ENCODE measurements at places on chromosomes 16 and 17. TPM values are rescaled to one million over a fixed set of nuclear protein-coding genes. Genes with fewer than 3 reads are reported as not detected.

The LGALS9C gene
- total RNA-seq = 15.7 TPM

The ZSCAN10 gene
- not detected for total RNA-seq

The CHST5 gene
- not detected for total RNA-seq

The HS3ST2 gene
- total RNA-seq = 0.12 TPM

The ANTKMT gene
- 24.1 TPM for total RNA-seq

The HBA1 gene
- total RNA-seq = 7.9 TPM

The CTRL gene
- 0.64 TPM for total RNA-seq

DNA sequence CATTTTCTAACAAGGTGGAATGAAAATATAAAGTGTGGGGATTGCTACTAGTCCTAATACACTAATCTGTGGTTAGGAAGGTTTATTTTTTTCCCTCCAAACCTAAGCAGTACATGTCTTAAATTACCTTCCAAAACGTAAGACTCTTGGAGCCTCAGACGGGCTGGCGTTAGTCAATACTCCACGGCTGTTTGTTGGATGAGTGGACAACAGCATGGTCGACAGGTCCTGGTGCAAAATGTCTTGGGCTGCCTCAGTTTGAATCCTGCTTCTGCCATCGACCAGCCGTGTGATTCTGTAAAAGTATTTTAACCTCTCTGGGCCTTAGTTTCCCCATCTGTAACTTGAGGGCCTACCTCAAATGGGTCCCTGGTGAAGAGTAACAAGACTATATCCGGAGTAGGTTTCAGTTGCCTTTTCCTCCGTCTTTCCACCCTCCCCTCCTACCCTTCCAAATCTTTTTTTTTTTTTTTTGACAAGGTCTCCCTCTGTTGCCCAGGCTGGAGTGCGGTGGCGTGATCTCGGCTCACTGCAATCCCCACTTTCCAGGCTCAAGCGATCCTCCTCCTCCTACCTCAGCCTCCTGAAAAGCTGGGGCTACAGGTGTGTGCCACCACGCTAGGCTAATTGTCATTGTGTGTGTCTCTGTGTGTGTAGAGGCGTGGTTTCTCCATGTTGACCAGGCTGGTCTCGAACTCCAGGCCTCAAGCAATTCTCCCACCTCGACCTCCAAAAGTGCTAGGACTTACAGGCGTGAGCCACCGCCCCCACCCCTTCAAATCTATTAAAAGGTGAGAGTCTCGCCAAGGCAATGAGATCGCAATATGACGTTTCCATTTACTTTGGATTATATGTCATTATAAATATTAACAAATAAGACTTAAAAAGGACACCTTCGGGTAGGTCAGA is 5.8 kb downstream of the SCGB1C2 start:
- ATAC-seq = no peak

- peak; percentile 88 for ATAC-seq
These were observed 122.6 kb downstream of the SOCS1 start for GRCh38 chr16:11133344-11133943.

DNA sequence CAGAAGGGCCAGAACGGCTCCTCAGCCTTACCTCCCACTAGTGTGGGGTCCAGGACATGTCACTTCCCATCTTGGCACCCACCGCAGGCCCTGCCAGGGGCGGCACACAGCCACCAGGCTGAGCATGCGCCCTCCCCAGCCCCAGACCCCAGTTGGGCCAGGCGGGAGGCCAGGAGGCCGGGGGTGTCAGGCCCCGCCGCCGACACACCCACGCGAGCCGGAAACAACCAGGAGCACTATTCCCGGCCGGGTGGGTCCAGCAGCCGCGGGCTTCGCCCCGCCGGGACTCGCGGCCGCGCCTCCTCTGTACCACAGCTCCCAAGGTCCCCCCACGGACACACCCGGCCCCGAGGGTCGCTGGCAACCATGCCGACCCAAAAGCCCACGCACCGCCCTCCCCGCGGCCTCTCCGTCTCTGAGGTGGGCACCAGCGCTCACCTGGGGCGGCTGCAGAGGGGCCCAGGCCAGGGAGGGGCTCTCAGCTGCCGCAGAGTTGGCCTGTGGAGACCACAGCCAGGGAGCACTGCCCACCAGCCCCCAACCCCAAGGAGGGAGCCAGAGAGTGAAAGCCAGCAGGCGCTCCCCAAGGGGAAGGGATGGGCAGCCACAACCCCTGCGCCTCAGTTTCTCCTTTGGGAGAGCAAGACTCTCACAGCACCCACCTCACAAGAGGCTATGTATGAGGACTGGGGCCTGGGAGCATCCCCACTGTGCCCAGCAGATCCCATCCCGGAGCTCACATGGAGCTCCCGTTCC is 18.0 kb downstream of the B9D1 start:
- ATAC-seq = no peak

GRCh38 chr16:50822671-50823070 is 80.8 kb downstream of the CYLD start:
- no peak for ATAC-seq

- ATAC-seq = peak; percentile 55
These were observed 96.8 kb downstream of the BRIP1 start for GRCh38 chr17:61766520-61766919.

GRCh38 chr17:43881758-43882505 is 25.4 kb downstream of the MPP2 start:
- no peak for ATAC-seq

GRCh38 chr17:17051791-17052461 is 9.7 kb downstream of the MPRIP start:
- peak; percentile 15 for ATAC-seq

GRCh38 chr17:79905832-79906231 is 66.6 kb upstream of the CBX4 start:
- no peak for ATAC-seq

DNA sequence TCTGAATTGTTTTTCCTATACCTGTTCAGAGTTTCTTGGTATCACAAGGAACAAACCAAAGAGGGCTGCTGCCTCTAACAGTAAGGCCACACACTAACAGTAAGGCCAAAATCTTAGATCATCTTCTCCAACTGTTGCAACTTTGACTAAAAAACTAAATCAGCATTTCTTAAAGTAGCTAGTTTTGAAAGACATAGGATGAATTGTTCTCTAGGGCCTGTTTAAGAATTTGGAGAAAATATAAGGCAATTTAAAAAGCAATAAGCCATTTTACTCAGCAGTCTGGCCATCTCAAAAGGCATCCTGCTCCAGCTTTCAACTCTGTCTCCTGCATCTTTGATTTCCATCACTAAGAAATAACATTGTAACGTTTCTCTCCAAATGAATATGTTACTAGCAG is 105.0 kb upstream of the MON1B start:
- no peak for ATAC-seq

DNA sequence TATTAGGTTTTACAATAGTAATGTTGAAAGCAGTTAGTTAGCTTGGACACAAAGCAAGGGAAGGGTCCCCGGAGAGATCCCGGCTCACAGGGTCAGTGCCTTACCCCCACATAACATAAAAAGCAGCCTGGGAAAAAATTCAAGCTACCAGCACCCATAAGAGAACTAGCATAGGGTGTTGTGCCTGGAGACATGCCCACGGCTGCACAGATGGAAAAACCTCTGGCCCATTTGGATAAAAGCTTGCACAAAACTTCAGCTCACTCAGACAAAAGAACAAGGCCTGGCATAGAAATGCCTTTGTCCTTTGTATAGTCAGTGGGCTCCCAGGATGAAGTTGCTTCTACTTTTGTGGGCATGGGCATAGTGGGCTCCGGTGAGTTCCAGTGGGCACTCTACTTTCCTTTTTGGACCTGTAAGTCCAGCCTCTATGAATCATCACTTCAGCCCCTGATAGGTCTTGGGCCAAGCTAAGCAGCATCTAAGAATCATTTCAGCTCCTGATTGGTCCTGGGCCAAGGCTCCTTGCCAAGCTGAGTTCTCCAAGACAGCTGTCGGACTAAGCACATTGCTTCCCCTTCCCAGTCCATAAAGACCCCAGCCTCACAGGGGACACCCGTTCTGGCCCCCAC is 1.3 kb upstream of the RDM1 start:
- ATAC-seq = no peak

GRCh38 chr17:41750862-41751261 is 16.4 kb upstream of the HAP1 start:
- no peak for ATAC-seq

GRCh38 chr16:12833926-12834325 is 30.2 kb upstream of the CPPED1 start:
- ATAC-seq = peak; percentile 77

- no peak for ATAC-seq
These were observed 68.2 kb downstream of the PLD6 start for GRCh38 chr17:17137731-17138585.

GRCh38 chr16:80591071-80591915 is 50.5 kb downstream of the DYNLRB2 start:
- ATAC-seq = no peak

GRCh38 chr17:75365009-75365930 is 40.2 kb downstream of the GRB2 start:
- no peak for ATAC-seq

DNA sequence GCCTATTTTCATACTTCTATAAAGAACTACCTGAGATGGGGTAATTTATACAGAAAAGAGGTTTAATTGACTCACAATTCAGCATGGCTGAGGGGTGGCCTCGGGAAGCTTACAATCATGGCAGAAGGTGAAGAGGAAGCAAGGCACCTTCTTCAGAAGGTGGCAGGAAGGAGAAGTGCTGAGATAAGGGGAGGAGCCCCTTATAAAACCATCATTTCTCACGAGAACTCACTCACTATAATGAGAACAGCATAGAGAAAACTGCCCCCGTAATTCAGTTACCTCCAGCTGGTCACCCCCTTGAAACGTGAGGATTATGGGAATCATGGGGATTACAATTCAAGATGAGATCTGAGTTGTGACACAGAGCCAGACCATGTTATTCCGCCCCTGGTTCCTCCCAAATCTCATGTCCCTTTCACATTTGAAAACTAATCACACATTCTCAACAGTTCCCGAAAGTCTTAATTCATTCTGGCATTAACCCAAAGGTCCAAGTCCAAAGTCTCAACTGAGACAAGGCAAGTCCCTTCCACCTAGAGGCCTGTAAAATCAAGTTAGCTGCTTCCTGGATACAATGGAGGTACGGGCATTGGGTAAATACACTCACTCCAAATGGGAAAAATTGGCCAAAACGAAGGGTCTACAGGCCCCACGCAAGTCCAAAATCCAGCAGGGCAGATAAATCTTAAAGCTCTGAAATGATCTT is 237.7 kb downstream of the CDH13 start:
- ATAC-seq = no peak

DNA sequence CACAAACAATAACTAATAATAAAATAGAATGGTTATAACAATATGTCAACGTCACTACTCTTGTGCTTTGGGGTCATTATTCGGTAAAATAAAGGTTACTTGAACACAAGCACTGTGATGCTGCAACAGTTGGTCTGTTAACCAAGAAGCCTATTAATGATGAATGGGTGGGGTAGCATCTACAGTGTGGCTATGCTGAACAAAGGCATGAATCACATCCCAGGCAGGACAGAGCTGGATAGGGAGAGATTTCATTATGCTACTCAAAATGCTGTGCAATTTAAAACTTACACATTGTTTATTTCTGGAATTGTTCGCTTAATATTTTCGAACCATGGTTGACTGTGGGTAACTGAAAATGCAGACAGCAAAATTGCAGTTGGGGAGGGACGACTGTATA is 9.1 kb upstream of the HS3ST2 start:
- no peak for ATAC-seq

GRCh38 chr16:52621651-52622050 is 74.7 kb upstream of the TOX3 start:
- no peak for ATAC-seq

DNA sequence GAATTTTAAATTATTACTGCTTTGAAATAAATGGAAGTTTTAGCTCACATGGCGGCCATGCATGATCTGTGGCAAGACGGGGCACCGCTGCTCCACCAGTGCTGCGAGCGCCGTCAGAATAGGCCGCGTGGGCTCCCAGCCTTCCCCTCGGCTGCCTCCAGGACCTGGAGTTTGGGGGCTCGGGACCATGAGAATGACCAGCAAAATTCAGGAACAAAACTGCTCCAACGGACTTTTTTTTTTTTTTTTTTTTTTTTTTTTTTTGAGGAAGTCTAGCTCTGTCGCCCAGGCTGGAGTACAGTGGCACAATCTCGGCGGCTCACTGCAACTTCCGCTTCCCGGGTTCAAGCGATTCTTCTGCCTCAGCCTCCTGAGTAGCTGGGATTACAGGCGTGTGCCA is 38.3 kb upstream of the AKAP1 start:
- no peak for ATAC-seq

DNA sequence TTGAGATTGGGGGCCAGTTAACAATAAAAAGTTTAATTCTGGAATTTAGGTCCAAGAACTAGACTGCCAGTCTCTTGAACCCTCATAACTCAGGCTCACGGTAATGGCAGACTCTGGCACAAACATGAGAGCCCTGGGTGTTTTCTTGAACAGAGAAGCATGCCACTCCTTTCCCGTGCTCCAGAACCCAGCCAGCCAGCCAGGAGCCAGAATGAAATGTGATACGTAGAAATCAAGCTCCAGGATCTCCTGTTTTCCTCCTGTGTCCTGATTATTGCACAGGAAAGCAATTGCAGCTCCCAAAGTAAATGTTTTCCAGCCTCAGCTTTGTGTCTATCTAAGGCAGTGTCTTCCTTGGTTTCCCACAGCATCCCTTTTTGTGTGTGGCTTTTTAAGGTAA is 46.2 kb upstream of the NOL11 start:
- no peak for ATAC-seq

DNA sequence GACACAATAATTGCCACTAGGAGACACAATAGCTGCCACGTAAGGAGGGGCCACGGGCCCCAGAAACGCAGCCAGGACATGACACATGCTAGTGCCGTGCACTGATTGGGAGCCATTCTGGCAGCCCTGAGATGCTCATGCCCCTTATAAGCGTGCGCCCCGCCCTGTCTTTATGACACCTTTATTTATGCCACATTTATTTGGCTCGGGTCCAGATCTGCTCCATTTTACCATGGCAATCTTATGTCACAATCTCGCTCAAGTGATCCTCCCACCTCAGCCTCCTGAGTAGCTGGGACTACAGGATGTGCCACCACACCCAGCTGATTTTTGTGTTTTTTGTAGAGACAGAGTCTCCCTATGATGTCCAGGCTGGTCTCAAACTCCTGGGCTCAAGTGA is 43.8 kb upstream of the NF1 start:
- no peak for ATAC-seq

DNA sequence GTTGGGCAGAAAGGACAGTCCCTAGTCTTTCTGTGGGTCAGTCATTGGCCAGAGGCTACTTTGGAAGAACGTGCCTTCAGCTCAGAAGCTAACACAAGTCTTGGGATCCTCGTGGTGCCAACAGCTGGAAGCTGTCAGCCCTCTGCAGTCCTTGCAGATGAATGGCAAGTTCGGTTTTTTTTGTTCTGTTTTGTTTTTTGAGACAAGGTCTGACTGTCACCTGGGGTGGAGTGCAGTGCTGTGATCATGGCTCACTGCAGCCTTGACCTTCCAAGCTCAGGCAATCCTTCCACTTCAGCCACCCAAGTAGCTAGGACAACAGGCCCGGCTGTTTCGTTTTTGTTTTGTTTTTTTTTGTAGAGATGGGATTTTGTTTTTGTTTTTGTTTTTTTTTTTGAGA is 149.4 kb downstream of the SPECC1 start:
- ATAC-seq = no peak

- peak; percentile 48 for ATAC-seq
These were observed 25.8 kb downstream of the ABR start for GRCh38 chr17:1153795-1154546.

Data from esophagus mucosa (tissue), 1 donor.